GM23338 (cell line): ENCODE measurements at places on chromosomes 5 and 9. TPM values are rescaled to one million over a fixed set of nuclear protein-coding genes. Genes with fewer than 3 reads are reported as not detected.

DNA sequence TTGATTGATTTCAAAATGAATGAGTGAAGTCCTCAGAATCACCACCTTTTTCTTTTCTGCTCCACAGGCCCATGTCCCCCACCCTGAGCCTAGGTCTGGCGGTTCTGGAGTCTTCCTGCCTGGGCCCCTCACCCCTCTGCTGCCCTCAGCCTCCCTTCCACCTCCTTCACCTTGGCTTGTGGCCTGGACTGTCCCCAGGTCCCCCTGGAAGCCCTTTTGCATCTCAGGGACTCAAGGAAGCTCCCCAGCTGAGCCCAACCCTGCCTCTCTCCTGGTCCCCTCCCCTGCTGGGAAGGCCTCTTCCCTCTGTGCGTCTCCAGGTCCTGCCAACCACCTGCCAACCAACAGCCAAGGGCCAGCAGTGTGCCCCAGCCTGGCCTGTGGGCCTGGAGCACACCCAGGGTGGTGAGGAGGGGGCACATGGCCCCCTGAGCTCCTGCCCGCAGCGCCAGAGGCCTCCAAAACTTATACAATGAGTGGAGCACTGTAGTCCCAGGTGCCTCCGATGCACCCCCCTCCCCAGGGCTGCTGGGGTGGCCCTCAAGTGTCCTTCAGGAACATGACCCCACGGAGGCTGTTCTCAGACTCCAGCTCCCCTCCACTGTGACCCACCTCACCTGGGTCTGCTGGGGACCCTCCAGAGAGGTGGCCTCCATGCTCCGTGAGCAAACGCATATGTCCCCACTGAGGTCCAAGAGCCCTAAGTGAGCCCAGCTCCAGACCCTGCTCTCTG is 20.3 kb downstream of the GLT6D1 start:
- DNase-seq, result no peak

- no peak for DNase-seq
These were observed 719 bp downstream of the MIGA2 start for GRCh38 chr9:129036923-129037766.

DNA sequence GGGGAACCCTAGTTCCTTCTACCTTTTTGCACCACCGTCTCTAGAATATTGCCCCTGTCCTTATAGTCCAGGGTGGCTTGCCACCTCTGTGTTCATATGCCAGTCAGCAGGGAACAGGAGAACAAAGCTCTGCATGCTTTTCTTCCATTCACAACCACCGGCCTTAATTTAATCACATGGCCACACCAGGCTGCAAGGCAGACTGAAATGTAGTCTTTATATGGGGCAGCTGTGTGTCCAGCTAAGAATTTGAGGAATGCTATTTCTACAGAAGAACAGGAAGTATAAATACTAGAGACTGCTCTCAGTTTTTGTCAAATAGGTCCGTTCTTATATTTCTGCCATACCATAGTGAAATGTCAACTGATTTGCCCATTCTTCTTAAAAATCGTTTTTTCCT is 5.8 kb downstream of the C5orf22 start:
- no peak for DNase-seq

- DNase-seq, result no peak
These were observed 1.8 kb upstream of the IARS1 start for GRCh38 chr9:92295240-92295790.

DNA sequence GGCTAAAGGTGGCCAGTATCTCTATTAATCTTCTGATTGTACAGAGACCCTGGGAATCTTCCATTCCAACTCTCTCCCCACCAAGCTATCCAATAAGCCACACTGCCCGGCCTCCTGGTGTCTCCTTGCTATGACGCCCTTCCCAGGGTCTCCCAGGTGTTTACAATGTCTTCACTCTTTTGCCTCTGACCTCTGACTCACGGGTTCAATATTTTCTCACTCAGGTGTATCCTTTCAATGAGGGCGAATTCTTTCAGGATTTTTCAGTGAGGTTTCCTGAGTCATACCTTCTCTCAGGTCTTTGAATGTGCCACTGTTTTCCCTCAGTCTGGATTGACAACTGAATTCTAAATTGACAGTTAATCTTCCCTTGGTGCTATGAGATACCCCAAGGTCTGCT is 53.7 kb upstream of the IRX4 start:
- no peak for DNase-seq

- no peak for DNase-seq
These were observed 46.7 kb downstream of the FNBP1 start for GRCh38 chr9:129996161-129996830.

DNA sequence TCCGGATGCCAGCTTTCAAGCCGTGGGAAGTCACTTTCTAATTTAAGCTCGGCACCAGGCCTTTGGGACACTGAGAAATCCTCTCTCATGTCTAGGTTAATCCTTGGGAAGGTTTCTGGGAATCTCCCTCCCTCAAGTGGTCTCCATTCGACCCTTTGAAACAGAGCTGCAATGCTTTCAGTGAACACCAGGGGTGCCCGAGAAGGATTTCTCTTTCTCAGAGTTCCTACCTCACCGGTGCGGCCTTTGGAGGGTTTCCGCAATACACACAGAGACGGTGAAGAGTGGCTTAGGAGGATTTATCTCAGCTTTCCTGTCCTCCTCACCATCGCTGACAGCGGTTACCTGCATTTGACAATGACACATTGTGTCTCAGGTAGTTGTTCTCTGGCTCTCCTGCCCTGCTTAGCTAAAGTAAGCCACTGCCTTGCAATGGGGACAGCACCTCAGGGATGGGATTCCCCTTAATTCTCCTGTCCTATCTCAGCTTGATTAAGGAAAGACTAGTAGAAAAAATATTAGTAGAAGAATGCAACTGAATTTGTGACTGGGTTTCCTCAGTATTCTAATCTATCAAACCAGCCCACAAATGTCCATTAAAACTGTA is 180.6 kb downstream of the GABRG2 start:
- peak; percentile 91 for DNase-seq

- DNase-seq, result no peak
These were observed 5.7 kb downstream of the NFIB start for GRCh38 chr9:14307989-14308852.

GRCh38 chr5:152246401-152246800 is 158.7 kb downstream of the NMUR2 start:
- DNase-seq, result peak; percentile 81

DNA sequence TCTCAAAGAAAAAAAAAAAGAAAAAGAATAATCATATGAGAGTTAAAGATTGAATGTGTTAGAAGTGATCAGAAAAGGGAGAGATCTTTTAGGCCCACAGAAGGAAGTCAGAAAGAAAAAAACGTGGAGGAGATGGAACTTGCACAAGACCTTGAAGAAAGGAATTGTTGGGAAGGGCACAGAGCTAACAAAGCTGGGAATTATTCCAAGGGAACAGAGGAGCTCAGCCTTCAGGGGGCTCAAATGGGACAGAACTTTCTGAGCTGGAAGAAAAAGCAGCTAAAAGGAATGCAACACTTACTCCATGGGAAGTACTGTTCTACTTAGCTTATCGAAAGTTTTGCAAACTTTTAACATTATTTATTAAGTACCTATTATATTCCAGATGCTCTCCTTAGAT is 153.4 kb upstream of the ADRA1B start:
- no peak for DNase-seq

DNA sequence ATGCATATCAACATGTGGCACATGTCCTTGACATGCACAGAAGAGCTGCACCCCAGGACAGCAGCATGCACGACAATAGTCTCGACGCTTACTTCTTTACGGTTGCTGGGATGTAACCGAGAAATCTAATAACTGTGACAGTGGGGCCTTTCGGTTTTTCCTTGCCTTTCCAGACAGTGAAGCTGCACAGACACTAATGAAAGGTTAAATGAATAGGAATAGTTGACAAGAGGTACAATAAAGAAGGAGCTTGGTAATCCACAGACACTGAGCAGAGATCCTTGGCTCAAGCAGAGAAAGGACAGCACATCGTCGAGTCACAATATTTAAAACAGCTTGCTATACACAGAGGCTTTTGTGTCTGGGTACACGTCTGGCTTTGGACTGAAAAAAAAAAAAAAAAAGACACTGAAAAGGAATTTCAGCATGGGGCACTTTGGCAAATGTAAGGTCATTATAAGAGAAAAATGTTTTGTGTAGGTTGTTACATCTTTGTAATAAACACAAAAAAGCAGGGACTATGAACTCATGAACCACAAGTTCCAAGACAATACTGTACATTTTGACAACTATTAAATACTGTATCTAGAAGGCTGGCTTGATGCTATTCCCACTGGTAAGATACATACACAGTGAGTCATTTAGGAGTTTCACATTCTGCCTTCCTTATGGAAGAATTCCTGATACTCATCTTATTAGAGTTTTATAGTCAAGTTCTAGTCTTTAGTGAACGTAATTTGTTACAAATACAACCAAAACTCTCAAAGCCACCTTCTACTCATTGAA is 5.6 kb downstream of the BNC2 start:
- no peak for DNase-seq

DNA sequence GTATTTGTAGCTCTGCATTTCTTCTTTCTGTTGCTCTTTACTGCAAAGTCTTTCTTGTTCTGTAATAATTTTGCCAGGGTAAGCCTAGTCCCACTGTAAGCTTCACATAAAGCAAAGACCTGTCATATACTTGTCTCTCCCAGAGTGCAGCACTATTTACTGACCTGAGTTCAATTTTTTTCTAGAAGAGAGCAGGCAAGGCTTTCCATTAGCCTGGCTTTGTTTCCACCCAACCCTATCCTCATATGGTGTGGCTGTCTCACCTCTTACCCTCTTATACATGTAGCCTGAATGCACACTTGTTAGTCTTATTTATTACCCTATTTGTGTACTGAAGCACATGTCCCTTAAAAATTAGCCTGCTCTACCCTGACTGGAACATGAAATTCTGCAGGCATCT is 170.4 kb downstream of the EFNA5 start:
- no peak for DNase-seq

DNA sequence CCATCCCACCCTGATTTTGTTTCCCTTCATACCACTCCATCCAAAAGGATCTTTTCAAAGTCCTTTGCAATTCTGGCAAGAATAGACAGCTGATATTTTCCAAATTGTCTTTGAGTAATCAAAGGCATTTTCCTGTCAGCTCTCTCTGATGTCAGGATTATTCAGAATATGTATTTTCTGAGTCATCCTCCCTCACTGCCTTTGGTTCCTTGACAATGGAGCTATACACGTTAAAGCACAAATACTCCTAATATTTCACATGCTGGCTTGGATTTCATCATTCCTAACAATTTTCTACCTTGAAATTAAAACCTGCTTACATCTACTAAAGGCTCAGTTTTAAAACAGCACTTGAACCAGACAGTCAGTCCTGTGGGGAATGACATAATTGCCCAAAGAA is 379.4 kb downstream of the GADD45G start:
- DNase-seq, result no peak

GRCh38 chr5:56637321-56637920 is 177.9 kb upstream of the MAP3K1 start:
- peak; percentile 59 for DNase-seq

DNA sequence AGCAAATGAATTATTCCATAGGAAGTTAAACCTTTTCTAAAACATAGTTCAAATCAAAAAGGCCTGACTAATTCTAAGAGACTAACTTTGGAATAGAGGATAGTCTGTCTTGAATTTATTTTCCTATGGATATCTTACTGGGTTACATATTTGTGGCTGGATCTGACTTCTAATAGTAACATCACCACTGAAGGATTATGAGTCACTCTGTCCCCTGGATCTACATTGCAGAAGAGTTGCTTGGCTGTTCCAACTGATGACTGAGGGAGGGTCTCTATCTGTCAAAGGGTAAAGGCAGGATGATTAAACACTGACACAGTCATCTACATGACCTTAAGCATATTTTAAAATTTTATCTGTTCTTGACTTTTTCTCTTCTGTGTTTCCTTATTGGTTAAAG is 119.6 kb upstream of the FST start:
- no peak for DNase-seq

GRCh38 chr9:115597330-115597895 is 479.5 kb upstream of the TNC start:
- DNase-seq, result no peak

GRCh38 chr5:137085206-137085605 is 413.9 kb downstream of the SPOCK1 start:
- DNase-seq, result no peak

- peak; percentile 32 for DNase-seq
These were observed 111.8 kb downstream of the CARTPT start for GRCh38 chr5:71830681-71831539.

DNA sequence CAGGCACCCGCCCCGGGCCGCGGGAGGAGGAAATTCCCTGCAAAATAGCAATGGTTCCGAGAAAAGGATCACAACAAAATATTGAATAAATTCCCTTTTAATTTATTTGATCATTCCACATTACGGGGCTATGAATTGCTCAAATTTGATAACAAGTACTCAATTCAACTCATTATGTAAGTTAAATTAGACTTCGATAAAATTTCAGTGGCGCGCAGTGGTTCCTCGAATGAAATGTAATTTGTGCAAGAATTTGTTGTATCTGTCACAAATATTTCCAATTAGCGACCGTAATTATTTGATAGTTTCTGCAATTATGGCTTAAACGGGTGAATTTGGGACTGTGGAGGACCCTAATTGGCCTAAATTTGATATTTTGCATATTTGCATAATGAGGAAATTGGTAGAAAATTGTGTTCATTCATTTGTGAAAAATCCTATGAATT is 76.0 kb upstream of the TBCA start:
- no peak for DNase-seq

- no peak for DNase-seq
These were observed 294.3 kb downstream of the FBXL7 start for GRCh38 chr5:15794052-15794985.

DNA sequence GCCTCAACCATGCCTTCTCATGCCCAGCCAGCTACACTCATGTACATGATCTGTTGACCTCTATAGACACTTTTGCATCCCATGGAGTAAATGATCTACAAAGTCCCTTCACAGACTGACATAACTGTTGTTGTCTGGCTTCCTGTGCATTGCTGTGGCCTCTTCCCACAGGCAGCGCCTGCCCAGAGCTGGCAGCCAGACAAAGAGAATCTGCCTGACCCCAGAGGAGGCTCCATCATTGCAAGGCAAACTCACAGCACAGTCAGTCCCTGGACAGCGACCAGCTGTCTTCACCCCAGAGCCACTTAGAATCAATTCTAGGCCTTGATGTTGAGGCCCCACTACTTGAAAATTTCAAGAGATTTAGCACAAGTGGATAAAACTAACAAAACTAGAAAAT is 65.5 kb downstream of the INSYN2B start:
- peak; percentile 32 for DNase-seq

- DNase-seq, result no peak
These were observed 92.5 kb downstream of the PPIC start for GRCh38 chr5:122944051-122944450.

DNA sequence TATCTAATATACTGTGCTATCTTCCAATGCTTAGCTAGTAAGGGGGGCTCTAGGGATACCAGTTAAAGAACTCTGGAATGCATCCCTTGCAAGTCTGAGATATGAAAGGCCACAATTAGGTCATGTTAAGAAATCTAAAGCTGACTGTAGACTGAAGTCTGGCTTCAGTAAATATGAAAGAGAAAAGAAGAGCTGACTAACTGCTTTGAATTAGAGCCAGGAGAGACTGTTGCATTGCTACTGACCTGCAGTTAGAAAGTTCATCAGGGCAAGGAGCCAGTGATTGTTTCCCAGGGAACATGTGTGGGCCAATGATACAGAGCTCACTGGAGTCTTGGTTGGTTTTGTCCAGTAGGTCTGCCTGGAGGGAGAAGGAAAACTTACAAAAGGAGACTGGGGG is 472.1 kb upstream of the TNC start:
- DNase-seq, result no peak

Gene CLIC3
- polyA plus RNA-seq, result 0.53 and 0.57 TPM in 2 replicates

Gene FCN2
- polyA plus RNA-seq, result not detected in 2 replicates

Gene ECSCR
- polyA plus RNA-seq, result 2.5 and 2.6 TPM in 2 replicates

Gene CFAP77
- 0.94 and 1.3 TPM in 2 replicates for polyA plus RNA-seq

Gene POMT1
- polyA plus RNA-seq, result 17.7 and 20.2 TPM in 2 replicates

Gene CDH6
- polyA plus RNA-seq, result 0.42 and 0.60 TPM in 2 replicates

Gene KIAA0825
- polyA plus RNA-seq, result 1.8 TPM in 2 replicates

Gene ITK
- 0.08 TPM in 1 of 2 replicates, not detected in the other for polyA plus RNA-seq

Gene PCDHGC4
- 0.31 TPM in 1 of 2 replicates, not detected in the other for polyA plus RNA-seq
